ENCODE measurements at places on chromosomes 5 and 9.

DNA sequence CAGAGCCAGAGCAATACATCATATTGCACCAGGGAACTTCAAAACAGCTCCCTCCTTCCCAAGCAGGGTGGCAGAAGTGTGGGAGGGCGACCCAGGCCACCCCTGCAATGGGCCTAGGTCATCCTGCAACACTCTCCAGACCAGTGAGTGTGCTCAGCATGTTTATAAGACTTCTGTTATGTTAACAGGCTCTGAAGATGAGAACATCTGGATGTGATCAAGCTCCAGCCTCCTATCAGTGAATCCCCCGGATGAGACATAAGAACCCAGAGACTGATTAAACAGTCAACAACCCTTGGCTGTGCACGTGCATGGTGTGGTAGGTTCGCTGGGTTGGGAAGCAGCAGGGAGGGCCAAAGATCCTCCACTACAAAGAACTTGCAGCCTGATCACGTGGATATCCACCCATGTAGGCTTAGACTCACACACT, 63.3 kb downstream of the ABCA1 start:
- no peak for DNase-seq

DNA sequence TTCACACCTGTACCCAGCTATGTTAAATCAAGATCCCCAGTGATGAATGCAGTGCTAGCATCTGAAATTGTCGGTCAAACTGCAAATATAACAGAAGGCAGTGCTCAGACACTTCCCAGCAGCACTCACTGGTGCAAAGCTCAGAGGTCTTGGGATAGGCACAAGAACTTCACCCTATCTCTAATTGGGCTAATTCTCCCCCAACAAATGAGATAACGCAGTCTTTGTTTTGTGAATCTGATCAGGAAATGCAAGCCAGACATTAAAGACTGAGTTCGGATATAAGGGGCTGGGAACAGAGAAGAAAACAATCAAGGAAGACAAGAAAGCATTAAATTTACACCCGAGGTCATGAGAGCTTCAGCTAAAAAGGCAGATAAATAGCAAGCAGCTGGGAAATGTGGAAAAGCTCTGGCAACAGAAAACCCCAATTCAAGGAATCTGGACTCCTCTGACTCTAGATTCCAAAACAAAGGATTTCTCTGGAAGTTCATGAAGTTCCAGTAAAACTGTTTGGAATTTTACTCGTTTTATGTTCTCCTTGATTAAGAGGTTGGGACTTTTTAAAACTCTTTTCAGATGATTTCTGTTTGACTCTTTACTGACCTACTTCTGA, 65.1 kb downstream of the GNA14 start:
- DNase-seq, result no peak

GRCh38 chr9:84490206-84490841, 149.8 kb upstream of the SLC28A3 start:
- no peak for DNase-seq

- DNase-seq, result no peak
Measured at GRCh38 chr9:123033352-123033751, at the start of gene GPR21. GPR21 (plus strand) TSS chr9:123033667; CDS start chr9:123034567, 900 bp downstream.

GRCh38 chr5:98772415-98773213, 849 bp upstream of the RGMB start:
- peak; percentile 58 for DNase-seq

DNA sequence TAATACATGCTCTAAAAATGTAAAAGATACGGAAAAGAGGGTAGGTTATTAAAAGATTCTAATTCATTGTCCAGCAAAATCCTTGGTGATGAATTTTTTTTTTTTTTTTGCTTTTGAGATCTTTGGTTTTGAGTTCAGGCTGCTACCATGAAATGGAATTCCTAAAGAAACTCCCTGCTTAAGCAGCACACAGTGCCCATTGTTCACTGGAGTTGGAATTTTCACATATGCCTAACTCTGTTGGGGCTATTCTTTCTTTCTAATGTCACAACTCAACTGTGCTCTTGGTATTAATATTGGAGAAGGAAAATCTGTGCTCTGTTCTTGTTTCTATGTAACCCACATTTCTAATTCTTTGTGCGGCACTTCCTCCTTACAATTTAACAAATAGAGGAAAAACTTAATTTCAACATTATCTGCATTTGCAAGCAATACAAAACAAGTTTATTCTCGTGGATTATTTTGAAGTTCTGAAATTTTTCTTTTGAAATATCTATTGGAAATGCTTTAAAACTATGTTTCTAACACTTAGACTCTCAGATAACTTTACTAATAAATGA, 21.6 kb downstream of the MATR3 start:
- DNase-seq, result no peak

- no peak for DNase-seq
Measured at GRCh38 chr5:98109561-98110006, 663.9 kb upstream of the RGMB start.

DNA sequence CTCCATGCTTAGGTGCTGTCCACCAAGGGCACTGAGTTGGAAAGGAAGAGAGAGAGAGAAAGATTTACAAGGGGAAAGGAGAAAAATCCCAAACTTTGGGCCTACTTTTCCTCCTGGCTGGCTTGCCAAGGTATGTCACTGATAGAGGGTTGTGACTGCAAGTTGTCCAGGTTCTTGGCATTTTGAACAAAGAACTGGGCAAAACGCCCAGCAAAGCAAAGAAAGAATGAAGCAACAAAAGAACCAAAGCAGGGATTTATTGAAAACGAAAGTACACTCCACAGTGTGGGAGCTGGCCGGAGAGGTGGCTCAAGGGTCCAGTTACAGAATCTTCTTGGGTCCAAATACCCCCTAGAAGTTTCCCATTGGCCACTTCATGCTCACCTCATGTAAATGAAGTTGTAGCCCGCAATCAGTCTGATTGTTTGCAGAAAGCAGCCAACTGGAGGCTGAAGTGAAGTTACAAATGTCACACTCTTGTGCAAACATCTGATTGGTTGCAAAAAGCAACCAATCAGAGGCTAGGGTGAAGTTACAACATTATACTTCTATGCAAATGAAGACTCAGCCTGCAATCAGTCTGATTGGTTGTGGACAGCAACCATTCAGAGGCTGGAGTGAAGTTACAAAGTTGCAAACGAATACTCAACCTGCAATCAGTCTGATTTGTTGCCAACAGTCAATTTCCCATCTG, 263.5 kb downstream of the YTHDC2 start:
- DNase-seq, result peak; percentile 8

GRCh38 chr9:133979921-133980863, 11.9 kb downstream of the VAV2 start:
- no peak for DNase-seq

GRCh38 chr5:133236976-133237375, 185.2 kb downstream of the HSPA4 start:
- no peak for DNase-seq

DNA sequence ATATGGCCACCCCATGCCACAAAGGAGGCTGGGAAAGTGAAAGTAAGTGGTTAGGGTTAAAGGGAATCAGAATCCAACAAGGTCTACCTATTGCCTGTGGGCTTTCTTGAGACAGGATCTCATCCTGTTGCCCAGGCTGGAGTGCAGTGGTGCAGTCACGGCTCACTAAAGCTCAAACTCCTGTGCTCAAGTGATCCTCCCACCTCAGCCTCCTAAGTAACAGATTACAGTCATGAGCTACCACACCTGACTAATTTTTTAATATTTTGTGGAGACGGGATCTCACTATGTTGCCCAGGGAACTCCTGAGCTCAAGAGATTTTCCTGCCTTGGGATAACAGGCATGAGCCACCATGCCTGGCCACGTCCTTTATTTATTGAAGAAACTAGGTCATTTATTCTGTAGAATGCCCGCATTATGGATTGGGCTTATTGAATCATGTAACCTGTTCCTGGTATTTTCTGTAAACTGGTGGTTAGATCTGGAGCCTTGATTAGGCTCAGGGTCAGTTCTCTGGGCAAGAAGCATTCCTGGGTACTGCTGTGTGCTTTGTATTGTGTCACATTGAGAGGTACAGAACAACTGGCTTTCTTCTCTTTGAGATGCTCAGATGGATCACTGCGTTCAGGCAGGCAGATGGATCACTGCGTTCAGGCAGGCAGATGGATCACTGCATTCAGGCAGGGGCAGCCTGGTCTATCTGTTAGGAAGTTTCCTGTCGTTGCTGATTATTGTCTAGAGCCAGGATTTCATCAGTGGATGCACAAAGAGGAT, 41.6 kb downstream of the ERGIC1 start:
- DNase-seq, result no peak

GRCh38 chr5:174047472-174048099, 2.1 kb downstream of the NSG2 start:
- no peak for DNase-seq

DNA sequence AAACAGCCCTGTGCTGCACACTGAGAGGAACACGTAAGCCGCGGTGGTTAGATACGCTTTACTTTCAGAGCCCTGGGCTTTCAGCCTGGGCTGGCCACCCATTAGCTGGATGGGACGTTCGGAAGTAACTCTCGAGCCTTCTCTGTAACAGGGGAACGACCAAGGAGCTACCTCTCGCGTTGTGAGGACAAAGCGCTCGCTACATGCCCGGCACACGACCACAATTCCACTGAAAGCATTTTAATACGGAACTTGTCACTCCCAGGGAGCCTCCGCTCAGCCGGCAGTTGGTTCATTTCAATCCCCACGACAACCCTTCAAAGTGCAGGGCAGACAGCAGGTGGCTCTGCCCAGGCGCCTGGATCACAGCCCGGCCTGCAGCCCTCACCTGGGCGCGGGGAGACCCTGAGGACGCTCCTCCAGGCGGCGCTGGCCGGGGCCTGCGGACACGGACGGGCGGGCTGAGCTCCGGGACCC, 368 bp downstream of the SURF1 start:
- no peak for DNase-seq

- no peak for DNase-seq
Measured at GRCh38 chr5:132773601-132774355, 3.3 kb downstream of the SEPTIN8 start.

- DNase-seq, result no peak
Measured at GRCh38 chr5:148913985-148914431, 87.6 kb downstream of the ADRB2 start.

GRCh38 chr9:129174102-129174723, 3.8 kb downstream of the IER5L start:
- peak; percentile 91 for DNase-seq

- DNase-seq, result no peak
Measured at GRCh38 chr9:34346873-34347799, 17.8 kb downstream of the NUDT2 start.

GRCh38 chr9:130349398-130349797, 83.8 kb downstream of the HMCN2 start:
- no peak for DNase-seq

GRCh38 chr5:57491369-57491965, 8.9 kb upstream of the ACTBL2 start:
- DNase-seq, result no peak

GRCh38 chr5:76175821-76176403, 92.7 kb downstream of the SV2C start:
- no peak for DNase-seq

GRCh38 chr5:138490648-138491283, 25.5 kb downstream of the EGR1 start:
- no peak for DNase-seq

- DNase-seq, result no peak
Measured at GRCh38 chr5:145830594-145830993, 4.5 kb downstream of the PRELID2 start.

GRCh38 chr5:149424371-149425315, 45.6 kb upstream of the IL17B start:
- no peak for DNase-seq

GRCh38 chr5:135827965-135828781, 6.3 kb upstream of the SLC25A48 start:
- no peak for DNase-seq

DNA sequence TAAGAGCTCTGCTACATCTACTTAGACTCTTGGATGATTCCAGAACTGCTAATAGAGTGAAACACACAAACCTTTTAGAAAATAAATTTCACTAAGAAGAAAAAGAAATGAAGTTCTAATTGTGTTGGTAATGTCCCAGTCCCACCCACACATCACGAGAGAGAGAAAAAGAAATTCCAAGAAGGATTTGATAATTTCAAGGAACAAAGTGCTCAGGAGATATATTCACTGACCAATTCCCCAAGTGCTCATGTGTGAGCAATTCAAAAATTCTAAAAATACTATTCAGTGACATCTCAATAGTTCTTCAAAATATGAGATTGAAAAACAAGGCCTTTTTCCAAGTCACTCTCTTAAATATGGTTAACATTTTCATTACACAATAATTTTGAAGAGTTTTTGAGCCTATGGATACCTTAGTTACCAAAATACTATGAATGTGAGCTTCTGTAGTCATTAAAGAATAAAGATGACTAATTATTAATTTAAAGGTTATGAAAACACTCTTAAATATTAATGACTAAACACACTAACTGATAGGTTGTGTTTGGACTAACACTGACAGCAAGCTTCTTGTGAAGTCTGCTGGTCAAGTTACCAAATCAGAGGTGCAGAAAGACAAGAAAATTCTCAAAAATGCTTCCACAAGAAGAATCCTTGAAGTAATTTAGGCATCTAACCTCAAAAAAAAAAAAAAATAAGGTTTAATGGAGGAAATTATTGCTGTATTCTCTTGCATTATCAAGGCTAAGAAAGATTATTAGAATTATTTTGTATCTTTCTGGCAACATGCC, 245.3 kb downstream of the PDE4D start:
- no peak for DNase-seq

- DNase-seq, result peak; percentile 48
Measured at GRCh38 chr5:34775886-34776285, 63.1 kb upstream of the TTC23L start.

GRCh38 chr5:155150012-155150411, 136.5 kb downstream of the KIF4B start:
- DNase-seq, result no peak

- no peak for DNase-seq
Measured at GRCh38 chr5:139387611-139388197, 2.0 kb downstream of the MZB1 start.

DNA sequence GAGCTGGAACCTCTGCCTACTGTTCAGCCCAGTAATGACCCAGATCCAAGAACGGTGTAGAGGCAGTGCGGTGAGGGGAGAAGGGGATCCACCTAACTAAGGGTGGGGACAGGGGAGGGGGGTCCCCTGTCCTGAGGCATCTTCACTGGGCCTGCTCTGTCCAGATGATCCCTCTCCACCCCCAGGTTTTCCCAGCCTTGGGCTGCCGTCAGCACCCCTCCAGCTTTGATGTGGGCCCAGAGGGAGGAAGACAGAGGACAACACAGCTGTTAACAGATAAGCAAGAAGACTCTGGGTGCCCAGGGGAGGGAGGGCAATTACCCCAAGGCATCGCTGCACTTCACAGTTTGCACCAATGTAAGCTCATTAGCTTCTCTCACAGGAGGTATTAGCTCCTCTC, 19.3 kb downstream of the BICD2 start:
- DNase-seq, result no peak

GRCh38 chr5:139897342-139897741, 101.7 kb downstream of the PSD2 start:
- DNase-seq, result no peak
